Karpas-422 (cell line): ENCODE measurements at places on chromosomes 1 and 21. TPM values are rescaled to one million over a fixed set of nuclear protein-coding genes. Genes with fewer than 3 reads are reported as not detected.

The CACHD1 gene
- total RNA-seq: not detected in 2 replicates

The CADM3 gene
- not detected in 2 replicates for total RNA-seq

The RAB42 gene
- 0.37 and 2.2 TPM in 2 replicates for total RNA-seq

The DMBX1 gene
- not detected in 2 replicates for total RNA-seq

The FRRS1 gene
- 24.4 and 47.1 TPM in 2 replicates for total RNA-seq

The CRYBG2 gene
- 1.3 TPM in 1 of 2 replicates, not detected in the other for total RNA-seq

The CTXND2 gene
- not detected in 2 replicates for total RNA-seq

The GNG4 gene
- total RNA-seq: not detected in 2 replicates

The AKNAD1 gene
- not detected in 2 replicates for total RNA-seq

The NSL1 gene
- 64.0 and 65.9 TPM in 2 replicates for total RNA-seq

The GABPA gene
- 20.7 and 29.6 TPM in 2 replicates for total RNA-seq

The ZNF695 gene
- total RNA-seq: 0.63 and 6.6 TPM in 2 replicates

The TRNAU1AP gene
- total RNA-seq: 22.4 and 28.6 TPM in 2 replicates

The S100A7A gene
- not detected in 2 replicates for total RNA-seq

The VSIG8 gene
- not detected in 2 replicates for total RNA-seq

The SYCP1 gene
- total RNA-seq: not detected in 2 replicates

The CC2D1B gene
- total RNA-seq: 17.4 and 20.1 TPM in 2 replicates

The OR2T35 gene
- not detected in 2 replicates for total RNA-seq

The RXRG gene
- total RNA-seq: not detected in 2 replicates

- DNase-seq: no peak
Observed at GRCh38 chr1:155598842-155599331, 11.1 kb upstream of the MSTO1 start.

DNA sequence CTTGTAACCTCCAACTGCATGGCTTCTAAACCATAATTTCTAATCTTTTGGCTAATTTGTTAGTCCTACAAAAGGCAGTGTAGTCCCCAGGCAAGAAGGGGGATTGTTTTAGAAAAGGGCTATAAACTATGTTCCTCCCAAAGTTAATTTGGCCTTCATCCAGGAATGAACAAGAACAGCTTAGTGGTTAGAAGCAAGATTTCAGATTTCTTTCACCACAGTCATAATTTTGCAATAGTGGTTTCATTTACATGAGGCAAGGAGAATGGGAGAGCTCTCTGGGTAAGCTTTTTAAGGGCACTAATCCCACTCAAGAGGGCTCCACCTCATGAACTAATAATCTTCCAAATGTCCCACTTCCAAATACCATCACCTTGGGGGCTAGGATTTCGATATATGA is 1353.9 kb downstream of the NCAM2 start:
- no peak for DNase-seq

- peak; percentile 63 for DNase-seq
Observed at GRCh38 chr1:22639286-22639685, 2.9 kb downstream of the C1QA start.

- DNase-seq: no peak
Observed at GRCh38 chr1:101898137-101898536, 98.6 kb downstream of the OLFM3 start.

- DNase-seq: no peak
Observed at GRCh38 chr1:48610628-48611542, 138.9 kb upstream of the SPATA6 start.

GRCh38 chr1:108691128-108691941 is 775 bp upstream of the PRPF38B start:
- DNase-seq: no peak

GRCh38 chr1:46026531-46026930 is 105.9 kb downstream of the PIK3R3 start:
- no peak for DNase-seq

- DNase-seq: no peak
Observed at GRCh38 chr1:198491596-198491995, 48.9 kb downstream of the ATP6V1G3 start.

- DNase-seq: no peak
Observed at GRCh38 chr1:247407180-247407616, 8.8 kb upstream of the NLRP3 start.

- DNase-seq: no peak
Observed at GRCh38 chr1:201426479-201427310, 5.2 kb upstream of the TNNI1 start.

DNA sequence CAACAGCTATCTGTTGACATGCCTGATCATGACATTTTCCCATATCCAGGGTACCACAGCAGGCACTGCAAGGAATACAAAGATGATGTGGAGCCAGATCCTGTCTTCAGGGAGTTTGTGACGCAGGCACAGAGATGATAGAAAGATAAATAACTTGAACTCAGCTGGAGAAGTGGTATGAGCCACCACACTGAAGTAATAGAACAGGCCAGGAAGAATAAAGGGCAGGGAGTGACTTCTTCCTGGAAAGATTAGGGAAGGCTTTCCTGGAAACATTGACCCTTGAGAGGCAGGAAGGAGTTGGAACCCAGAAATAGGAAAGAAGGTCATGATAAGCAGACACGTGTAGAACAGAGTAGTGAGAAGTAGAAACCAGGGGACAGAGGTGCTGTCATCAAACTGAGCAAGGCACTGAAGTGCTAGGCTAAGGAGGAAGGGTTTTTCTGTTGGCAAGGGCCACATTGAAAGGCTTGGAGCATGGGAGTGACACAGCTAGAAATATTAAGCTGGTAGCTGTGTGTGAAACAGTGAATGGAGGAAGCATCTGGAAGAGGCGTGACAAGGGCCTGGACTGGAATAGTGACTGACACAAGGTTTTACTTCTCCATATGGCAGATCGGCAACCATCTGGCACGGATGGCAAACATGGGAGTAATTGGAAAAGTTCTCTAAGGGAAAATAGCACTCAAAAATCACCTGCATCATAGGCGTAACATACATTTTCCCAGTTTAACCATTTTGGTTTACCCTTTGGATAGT is 68.4 kb downstream of the AK5 start:
- DNase-seq: no peak

DNA sequence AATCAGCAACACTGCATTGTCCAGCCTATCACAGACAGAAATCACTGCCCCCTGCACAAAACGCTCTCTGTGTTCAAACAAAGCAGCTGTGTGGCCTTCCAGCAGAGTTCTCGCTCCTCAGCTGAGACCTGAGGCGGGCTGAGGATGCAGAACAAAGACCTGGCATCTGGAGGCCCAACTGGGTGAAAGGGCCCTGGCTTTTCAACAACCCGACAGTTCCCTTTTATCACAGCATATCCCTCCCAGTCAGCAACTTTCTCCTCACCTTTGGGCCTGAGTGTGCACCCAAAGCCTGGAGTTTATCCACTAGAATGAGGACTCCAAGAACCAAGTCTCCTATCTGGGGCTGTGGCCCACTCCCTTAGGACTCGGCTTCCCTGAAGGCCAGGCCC is 42.6 kb upstream of the A3GALT2 start:
- DNase-seq: no peak

DNA sequence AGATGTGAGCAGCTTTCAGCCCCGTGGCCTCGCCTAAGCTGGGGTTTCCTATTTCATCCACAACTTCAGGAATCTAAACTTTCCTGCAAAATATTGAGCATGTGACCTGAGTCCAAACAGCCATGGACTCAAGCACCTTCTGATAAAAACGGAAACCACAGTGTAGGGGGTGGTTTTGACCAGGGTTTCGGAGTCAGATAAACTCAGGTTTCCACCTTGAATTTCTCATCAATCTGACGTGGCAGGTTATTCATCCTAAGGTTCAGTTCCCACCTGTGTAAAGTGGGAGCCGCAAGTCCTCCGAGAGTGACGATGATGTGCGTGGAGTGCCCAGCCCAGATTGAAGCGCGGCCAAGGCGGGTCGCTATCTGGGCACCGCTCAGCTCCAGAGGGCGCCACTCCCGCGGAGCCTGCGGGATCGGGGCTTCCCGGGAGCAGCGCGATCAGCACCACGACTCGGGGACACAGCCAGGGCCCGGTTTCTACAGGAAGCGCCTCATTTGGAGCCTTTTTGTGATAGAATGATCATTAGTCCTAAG is 871 bp upstream of the ETS2 start:
- peak; percentile 47 for DNase-seq

GRCh38 chr1:66403007-66403731 is 130.8 kb upstream of the SGIP1 start:
- peak; percentile 78 for DNase-seq

DNA sequence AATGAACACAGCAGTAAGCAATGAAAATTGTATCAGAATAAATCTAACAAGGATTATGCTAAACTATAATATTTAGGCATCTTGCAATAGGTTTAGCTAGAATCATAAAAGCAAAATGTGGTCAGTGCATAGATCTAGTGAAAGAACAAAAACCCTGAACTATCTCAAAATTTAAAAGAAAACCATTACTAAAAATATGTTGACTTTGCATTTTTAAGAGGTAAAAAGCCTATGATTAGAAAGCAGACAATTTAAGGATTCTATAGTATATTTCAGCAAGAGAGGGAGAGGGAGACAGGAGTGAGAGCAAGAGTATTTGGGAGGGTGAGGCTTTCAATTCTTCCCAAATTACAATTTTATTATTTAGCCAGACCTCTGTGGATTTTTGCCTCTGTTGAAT is 219.4 kb downstream of the TTLL7 start:
- DNase-seq: no peak

DNA sequence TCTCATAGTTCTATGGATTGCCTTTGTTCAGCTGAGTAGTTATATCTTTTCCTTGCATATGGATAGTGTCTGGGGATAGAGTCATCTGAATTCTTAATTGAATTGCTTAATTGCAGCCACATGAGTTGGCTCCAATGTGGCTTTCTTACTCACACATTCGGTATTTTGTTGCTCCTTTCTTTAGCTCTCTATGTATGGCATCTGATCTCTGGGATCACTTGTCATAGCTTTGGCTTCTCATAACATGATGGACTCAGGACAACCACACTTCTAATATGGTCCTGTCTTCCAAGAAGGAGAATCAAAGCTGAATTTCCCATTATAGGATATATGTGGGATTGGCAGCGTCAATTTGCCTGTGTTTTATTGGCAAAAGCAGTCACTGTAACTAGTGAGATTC is 716.2 kb downstream of the NCAM2 start:
- no peak for DNase-seq

DNA sequence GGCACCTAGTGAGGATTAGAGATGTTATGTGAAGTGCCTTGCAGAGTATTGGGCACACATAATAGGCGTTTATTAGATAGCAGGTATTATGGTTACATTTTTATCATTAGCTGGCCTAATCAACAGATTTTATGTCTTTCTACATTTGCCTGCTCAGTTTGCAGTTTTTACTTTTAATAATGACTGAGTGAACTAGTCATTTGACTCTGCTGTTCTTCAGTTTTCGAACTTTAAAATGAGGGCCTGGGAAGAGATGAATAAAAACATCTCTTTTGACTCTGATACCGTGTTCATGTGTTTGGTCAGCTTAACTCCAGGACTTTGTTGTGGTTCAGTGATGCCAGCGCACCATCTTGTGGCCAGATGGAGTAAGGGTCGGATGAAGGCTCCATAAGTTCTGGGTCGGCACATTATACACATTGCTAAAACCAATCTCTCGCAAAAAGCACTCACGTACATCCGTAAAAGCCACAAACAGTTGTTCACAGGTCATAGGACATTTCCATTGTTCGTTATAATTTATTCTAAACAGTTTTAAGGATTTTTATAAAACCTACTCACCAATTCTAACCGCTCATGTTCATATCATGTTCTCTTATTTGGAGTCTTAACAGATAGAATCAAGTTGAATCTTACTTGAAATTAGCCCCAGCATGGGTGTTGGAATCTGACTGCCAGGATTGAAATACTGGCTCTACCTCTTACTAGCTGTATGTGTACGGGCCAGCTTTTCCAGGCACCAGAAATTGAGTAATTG is 78.4 kb upstream of the GPR88 start:
- DNase-seq: peak; percentile 91

GRCh38 chr1:36482724-36483388 is at the start of gene CSF3R:
CSF3R (minus strand) TSS chr1:36482913; CDS start chr1:36479496, 3,417 bp downstream.
- DNase-seq: no peak

- peak; percentile 82 for DNase-seq
Observed at GRCh38 chr21:43645136-43645891, 14.0 kb downstream of the HSF2BP start.

DNA sequence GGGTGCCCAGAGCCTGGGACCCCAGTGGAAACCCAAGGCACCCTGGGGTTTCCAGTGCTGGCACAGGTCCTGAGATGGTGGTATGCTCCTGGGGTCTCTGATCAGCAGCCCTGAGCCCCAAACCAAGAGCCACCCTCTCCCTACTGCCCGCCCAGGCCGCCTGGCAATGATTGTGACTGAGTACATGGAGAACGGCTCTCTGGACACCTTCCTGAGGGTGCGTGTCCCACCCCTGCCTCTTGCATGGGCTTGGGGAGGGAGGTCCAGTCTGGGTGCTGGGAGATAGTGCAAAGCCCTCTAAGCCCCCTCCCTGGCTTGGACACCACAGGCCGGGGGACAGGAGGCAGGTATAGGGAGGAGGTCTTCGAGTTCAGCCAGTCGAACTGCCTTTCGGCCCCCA is 34.7 kb downstream of the EPHA8 start:
- no peak for DNase-seq

- DNase-seq: no peak
Observed at GRCh38 chr21:38140207-38140903, 116.4 kb upstream of the KCNJ15 start.

DNA sequence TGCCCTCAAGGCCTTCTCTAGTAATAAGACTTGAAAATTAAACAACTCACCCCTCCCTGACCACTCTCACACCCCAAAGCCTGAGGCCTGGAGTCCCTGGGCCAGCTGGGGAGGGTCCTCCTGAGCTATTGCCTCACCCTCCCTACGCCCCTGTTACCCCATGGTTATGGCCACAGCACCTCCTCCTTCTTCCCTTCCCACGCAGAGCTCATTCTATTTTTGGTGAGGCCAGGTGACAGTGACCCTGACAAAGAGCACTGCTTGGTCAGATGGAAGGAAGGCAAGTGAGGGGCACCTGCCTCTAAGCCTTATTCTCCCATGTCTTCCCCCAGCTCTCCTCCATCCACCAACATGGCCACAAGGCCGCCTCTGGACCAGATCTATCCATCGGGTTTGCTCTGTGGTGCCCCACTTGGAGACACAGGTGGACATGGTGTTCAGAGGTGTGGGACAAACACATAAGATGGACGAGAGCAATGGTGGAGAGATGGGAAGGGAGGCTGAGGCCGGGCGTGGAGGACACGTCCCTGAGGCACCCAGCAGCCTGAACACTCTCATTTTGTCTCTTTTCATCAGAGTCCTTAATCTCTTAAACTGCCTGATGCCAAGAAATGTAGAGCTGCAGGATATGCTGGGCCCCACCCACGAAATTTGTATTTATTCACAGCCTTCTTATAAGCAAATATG is 42.6 kb downstream of the FCRL5 start:
- DNase-seq: no peak
